ENCODE measurements at places on chromosomes 11 and 22. TPM values are rescaled to one million over a fixed set of nuclear protein-coding genes. Genes with fewer than 3 reads are reported as not detected.
A peak's percentile ranks its signal among the peaks of the same experiment; 100 is the strongest.

DNA sequence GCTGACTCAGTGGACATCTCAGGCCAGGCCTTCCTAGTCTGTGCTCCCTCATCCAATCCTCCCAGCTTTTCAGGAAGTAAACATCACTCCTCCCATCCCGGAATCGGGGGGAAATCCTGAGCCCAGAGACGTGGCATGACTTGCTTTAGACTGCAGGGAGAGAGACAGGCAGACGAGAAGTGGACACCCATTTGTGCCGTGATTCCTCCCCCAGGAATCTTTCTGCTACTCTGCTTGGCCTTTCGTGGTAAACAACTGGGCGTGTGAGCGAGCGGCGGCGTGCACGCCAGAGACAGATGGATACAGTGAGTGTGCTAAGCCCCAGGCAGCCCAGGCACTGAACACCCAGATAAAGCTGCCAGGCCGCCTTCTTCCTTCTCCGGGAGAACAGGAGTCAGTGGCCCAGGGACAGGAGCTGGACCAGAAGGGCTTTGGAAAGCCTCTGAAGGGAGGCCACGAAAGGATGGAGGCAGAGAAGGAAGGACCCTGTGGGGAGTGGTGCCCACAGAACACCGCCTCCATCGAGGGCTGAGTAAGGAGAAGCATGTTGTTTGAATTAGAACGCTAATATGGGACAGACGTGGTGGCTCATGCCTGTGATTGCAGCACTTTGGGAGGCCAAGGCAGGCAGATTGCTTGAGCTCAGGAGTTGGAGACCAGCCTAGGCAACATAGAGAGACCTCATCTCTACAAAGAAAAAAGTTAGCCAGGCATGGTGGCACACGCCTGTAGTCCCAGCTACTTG is 53.0 kb upstream of the PRR5 start:
- peak; percentile 73 for DNase-seq
- H3K4me3 ChIP-seq, result no peak overlapping the region
- H3K36me3 ChIP-seq, result no peaks in the 10 kb centered on the region
- no peaks in the 10 kb centered on the region for H3K27me3 ChIP-seq
- H3K27ac ChIP-seq, result peak overlapping the region; percentile 28

- no peaks in the 10 kb centered on the region for H3K27me3 ChIP-seq
- no peak for DNase-seq
- no peak overlapping the region for H3K4me3 ChIP-seq
- H3K4me1 ChIP-seq, result peaks cover 3% of the 10 kb centered on the region
- no peak overlapping the region for H3K27ac ChIP-seq
- no peaks in the 10 kb centered on the region for H3K36me3 ChIP-seq
Observed at GRCh38 chr11:44090539-44090938, 4.9 kb upstream of the EXT2 start.

- H3K4me3 ChIP-seq, result no peak overlapping the region
- peaks cover 7% of the 10 kb centered on the region for H3K4me1 ChIP-seq
- no peak overlapping the region for H3K27ac ChIP-seq
- no peak for DNase-seq
- no peaks in the 10 kb centered on the region for H3K36me3 ChIP-seq
Observed at GRCh38 chr22:27719535-27720227, 81.9 kb downstream of the MN1 start.

DNA sequence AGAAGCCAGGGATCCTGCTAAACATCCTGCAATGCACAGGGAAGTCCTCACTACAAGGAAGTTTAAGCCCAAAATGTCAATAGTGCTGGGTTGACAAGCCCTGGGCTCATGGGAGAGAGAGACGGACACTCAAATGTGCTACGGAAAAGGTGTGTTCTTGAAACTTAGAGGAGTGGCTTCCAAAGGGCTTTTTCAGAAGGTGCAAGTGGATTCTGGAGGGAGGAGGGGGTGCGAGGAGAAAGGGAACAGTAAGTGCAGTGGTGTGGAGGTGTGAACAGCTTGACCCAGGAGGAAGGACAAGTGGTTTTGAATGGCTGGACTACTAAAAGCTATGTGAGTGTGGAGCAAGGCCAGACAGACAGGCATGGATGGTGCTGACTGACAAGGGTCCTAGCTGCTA is 50.4 kb upstream of the CECR2 start:
- no peak overlapping the region for H3K4me3 ChIP-seq
- H3K27ac ChIP-seq, result no peak overlapping the region
- no peaks in the 10 kb centered on the region for H3K36me3 ChIP-seq
- no peak for DNase-seq
- no peaks in the 10 kb centered on the region for H3K4me1 ChIP-seq

GRCh38 chr22:30433773-30434172 is 8.2 kb downstream of the MTFP1 start:
- H3K27ac ChIP-seq, result no peak overlapping the region
- H3K27me3 ChIP-seq, result no peaks in the 10 kb centered on the region
- DNase-seq, result no peak
- H3K4me1 ChIP-seq, result peaks cover 3% of the 10 kb centered on the region
- no peak overlapping the region for H3K4me3 ChIP-seq

DNA sequence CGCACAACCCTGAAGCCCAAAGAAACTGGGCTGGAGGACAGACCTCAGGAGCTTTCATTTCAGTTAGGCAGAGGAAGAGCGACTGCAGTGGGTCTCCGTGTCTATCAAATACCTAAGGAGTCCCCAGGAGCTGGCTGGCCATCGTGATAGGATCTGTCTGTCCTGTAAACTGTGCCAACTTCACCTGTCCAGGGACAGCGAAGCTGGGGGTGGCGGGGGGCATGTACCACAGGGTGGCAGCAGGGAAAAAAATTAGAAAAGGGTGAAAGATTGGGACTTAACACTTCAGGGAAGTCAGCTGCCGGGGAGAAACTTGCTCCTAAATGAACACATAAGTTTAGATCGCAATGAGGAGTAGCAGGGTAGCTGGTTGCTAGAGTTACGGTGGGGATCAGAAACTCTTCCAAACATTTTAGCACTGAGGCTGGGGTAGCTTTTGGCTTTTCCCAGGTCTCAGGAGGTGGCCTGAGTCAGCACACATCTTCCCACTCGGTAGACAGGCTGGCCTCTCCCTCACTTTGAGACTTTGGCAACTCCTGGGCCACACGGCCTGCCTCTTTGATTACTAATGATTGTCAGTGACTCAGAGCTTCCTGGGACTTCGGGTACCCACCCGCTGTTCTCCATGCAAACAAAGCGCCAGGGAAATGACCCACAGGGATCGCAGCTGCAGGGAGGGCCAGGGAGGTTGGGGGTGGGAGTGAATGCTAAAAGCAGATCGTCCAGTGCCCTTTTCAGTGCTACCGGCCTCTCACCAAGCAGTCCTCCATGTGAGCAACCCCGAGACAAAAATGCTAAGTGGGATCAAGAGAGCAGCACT is 2.9 kb upstream of the MTFP1 start:
- H3K4me3 ChIP-seq, result peak overlapping the region; percentile 67
- peak overlapping the region; percentile 98 for H3K27ac ChIP-seq
- peak; percentile 59 for DNase-seq
- H3K27me3 ChIP-seq, result no peaks in the 10 kb centered on the region

GRCh38 chr11:32838505-32839274 is 9.0 kb downstream of the PRRG4 start:
- no peaks in the 10 kb centered on the region for H3K36me3 ChIP-seq
- H3K4me3 ChIP-seq, result no peak overlapping the region
- H3K4me1 ChIP-seq, result no peaks in the 10 kb centered on the region
- no peak overlapping the region for H3K27ac ChIP-seq
- no peak for DNase-seq

GRCh38 chr22:34814260-34815025 is 251.5 kb upstream of the ISX start:
- no peak overlapping the region for H3K4me3 ChIP-seq
- DNase-seq, result no peak
- no peaks in the 10 kb centered on the region for H3K36me3 ChIP-seq
- no peaks in the 10 kb centered on the region for H3K4me1 ChIP-seq

GRCh38 chr11:88036701-88037100 is 138.5 kb downstream of the RAB38 start:
- no peaks in the 10 kb centered on the region for H3K27me3 ChIP-seq
- H3K4me3 ChIP-seq, result no peak overlapping the region
- DNase-seq, result no peak
- no peaks in the 10 kb centered on the region for H3K36me3 ChIP-seq
- no peaks in the 10 kb centered on the region for H3K4me1 ChIP-seq
- no peak overlapping the region for H3K27ac ChIP-seq

DNA sequence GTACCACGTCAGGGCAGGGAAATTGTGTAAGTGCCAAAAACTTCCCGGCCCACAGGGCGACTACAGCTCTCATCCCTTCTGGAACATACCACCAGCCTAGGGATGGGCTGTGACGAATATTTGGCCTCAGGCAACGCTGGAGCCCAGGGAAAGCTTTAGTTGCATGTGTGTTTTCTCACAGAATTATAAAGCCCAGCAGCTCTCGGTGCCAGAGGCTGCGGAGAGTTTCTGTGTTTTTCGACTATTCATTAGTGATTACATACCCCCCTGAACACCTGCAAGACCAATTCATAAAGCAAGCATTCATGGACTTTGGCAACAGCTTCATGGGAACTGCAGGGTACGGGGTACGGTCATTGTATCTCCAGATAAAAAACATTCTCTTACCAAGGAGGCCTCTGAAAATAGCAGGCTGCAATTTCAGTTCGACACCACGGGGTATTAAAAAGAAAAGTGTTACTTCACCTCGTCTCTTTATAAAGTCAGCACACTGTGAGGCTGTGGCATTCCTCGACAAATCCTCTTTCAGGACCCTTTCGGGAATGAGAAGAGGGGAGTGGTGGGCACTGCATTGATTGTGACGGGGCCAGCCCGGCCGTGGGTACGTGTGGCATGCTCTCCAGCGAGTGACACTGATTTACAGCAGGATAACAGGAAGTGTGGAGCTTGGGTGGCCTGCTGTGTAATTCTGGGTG is 243.6 kb upstream of the SORL1-AS1 start:
- no peaks in the 10 kb centered on the region for H3K27me3 ChIP-seq
- H3K36me3 ChIP-seq, result no peaks in the 10 kb centered on the region
- H3K27ac ChIP-seq, result peak overlapping the region; percentile 52
- no peaks in the 10 kb centered on the region for H3K4me1 ChIP-seq
- no peak for DNase-seq

GRCh38 chr11:10450462-10451425 is 4.3 kb upstream of the AMPD3 start:
- H3K4me3 ChIP-seq, result peak overlapping the region; percentile 42
- no peaks in the 10 kb centered on the region for H3K36me3 ChIP-seq
- peak; percentile 65 for DNase-seq
- H3K27ac ChIP-seq, result no peak overlapping the region
- H3K4me1 ChIP-seq, result peaks cover 11% of the 10 kb centered on the region
- peaks cover 5% of the 10 kb centered on the region for H3K27me3 ChIP-seq

DNA sequence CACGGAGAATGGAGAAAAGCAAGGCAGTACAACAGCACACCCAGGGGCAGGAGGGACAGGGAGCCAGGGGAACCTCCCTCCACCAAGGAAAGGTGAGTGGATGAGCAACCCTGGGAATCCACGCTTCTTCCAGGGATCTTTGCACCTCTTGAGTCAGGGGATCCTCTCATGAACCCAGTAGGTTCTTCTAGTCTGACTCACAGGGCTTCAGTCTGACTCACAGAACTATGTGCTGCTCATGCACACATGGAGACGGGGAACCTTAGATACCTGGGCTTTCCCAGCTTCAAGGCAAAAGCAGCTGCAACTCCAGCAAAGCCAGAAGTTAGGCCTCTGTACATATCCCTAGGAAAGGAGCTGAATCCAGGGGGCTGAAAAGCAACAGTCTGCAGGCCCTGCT is 1021.4 kb upstream of the TENM4 start:
- no peaks in the 10 kb centered on the region for H3K27me3 ChIP-seq
- no peak overlapping the region for H3K27ac ChIP-seq
- no peak for DNase-seq
- no peaks in the 10 kb centered on the region for H3K4me1 ChIP-seq
- H3K4me3 ChIP-seq, result no peak overlapping the region

GRCh38 chr11:59756558-59756840 is 1.3 kb downstream of the STX3 start:
- peak overlapping the region; percentile 28 for H3K4me3 ChIP-seq
- no peaks in the 10 kb centered on the region for H3K4me1 ChIP-seq
- peaks cover 5% of the 10 kb centered on the region for H3K36me3 ChIP-seq

DNA sequence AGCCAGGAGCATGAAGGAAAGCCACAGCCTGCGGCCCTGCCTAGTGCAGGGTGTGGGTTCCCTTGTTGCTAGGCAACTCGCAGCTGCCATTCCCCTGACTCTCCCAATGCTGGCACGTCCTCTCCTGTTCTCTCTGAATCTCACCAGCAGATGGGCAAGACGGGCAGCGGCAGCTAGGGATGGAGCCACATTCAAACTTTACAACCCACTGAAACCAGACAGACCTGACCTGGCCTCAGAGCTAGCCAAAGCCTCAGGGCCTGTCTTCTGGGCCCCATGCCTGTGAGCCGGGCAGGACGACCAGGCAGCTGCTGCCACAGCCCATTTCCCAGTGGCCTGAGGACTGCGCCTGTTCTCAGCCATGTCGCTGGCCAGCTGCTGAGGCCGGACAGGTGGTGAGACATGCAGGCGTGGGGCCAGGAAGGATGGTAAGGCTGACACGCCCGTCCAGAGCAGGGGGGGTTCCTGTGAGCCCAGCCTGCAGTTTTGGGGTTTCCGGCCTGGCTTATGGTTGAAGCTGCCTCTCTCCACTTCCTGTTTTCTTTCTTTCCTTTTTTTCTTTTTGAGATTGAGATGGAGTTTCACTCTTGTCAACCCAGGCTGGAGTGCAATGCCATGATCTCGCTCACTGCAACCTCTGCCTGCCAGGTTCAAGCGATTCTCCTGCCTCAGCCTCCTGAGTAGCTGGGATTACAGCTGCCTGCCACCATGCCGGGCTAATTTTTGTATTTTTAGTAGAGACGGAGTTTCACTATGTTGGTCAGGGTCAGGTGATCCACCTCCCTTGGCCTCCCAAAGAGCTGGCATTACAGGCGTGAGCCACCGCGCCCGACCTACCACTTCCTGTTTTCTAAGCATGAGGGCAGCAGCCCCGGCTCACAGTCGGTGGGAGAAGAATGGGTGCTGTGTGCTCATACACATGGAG is 4.1 kb downstream of the SUN2 start:
- H3K4me3 ChIP-seq, result no peak overlapping the region
- peaks cover 27% of the 10 kb centered on the region for H3K36me3 ChIP-seq
- H3K4me1 ChIP-seq, result peaks cover 3% of the 10 kb centered on the region
- H3K27ac ChIP-seq, result no peak overlapping the region
- DNase-seq, result no peak

- H3K4me1 ChIP-seq, result no peaks in the 10 kb centered on the region
- no peak overlapping the region for H3K4me3 ChIP-seq
- no peaks in the 10 kb centered on the region for H3K27me3 ChIP-seq
- no peak overlapping the region for H3K27ac ChIP-seq
Observed at GRCh38 chr11:18471995-18472394, 16.3 kb downstream of the LDHAL6A start.

GRCh38 chr11:95092549-95093324 is 3.1 kb downstream of the ENDOD1 start:
- no peak overlapping the region for H3K27ac ChIP-seq

The CATSPER1 gene
- total RNA-seq, result 2.9 TPM

The OR8G5 gene
- not detected for total RNA-seq

The GGTLC2 gene
- not detected for total RNA-seq

The FADS2 gene
- 165 TPM for total RNA-seq

The PAMR1 gene
- total RNA-seq, result 15.2 TPM

The CEP126 gene
- total RNA-seq, result 12.5 TPM

The OR8D1 gene
- total RNA-seq, result not detected

The CLMP gene
- 13.9 TPM for total RNA-seq
